ENCODE measurements at places on chromosomes 1 and 21.
A peak's percentile ranks its signal among the peaks of the same experiment; 100 is the strongest.

- DNase-seq = no peak
Observed at GRCh38 chr1:40435471-40435870, 14.8 kb upstream of the ZFP69B start.

DNA sequence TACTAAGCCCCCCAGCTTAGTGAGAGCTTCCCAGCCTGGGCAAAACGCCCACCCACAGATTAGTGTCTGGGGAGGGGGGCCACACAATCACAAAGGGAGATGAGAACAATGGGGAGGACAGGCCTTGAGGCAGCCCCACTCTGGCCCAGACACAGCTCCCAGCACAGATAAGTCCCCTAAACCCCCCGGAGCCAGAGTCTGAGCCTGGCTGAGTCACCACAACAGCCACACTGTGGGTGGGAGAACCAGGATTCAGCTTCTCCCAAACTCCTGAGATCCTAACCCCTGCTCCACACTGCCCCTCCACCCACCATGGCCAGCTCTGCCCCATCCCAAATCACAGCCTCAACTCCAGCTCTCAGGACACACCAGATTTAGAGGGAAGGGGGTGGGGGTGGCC is 4.2 kb downstream of the NECTIN4 start:
- no peak for DNase-seq

- no peak for DNase-seq
Observed at GRCh38 chr1:245754463-245754961, 599.7 kb downstream of the KIF26B start.

- no peak for DNase-seq
Observed at GRCh38 chr1:201515895-201516294, 9.0 kb upstream of the CSRP1 start.

DNA sequence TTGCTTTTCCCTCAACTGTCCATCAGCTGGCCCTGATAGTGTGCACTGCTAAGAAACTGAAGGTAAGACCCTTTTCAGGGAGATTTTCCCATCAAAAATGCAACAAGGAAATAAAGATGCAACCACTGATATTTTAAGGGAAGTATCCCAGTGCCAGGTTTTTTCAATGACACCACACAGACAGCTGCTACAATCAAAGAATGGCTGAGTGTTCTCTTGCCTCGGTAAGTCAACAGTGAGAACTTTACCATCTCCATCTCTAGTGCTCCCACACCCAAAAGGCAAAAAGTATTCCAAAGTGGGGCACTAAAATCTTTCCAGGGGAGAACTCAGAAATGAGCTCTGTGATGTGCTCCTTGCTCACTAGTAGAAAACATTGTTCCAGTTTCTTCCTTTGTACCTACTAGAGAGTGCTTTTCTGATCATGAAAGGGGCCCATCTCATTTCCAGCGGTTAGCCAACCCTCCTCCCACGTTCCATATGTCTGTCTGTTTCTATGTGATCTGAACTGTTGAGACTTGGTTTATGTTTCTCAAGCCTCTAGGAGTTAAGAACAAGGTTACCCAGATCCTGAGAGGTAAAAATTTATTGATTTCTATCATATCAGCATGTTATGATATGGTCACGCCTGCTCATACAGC is 67.6 kb upstream of the NEK2 start:
- no peak for DNase-seq

DNA sequence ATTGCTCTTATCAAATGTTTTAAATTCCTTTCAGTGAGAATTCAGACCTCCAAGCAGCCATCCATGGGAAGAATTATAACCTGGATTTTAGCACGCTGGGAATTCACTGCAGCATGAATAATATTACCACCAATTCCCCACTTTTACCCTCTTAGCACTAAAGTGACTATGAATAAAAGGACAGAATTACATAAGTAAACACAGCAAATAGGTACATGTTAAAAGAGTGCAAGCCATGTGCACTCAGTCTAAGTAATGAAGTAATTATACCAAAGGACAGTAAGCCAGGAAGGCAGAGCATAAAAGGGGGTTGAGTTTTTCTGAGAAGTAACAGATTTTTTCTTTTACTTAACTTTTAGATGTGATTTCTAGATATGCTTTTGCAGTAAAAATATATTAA is 176.3 kb downstream of the DENND1B start:
- DNase-seq = no peak

DNA sequence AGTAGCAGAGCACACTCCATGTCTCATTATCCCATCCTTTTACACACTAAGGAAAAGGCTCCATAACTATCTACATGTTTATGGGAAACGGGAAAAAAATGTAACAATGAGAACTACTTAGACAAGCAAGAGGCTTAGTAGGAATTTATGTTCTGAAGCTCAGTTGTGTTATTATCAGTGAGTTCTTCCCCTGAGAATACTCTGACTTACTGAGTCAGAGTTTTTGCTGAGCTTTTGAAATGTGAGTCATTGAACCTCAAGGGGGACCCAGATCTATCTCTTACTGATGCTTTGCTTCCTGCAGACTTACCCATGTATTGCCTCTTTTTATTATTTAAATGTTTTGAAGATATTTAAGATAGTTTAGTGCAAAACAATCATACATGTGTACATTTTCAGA is 20.1 kb downstream of the CFHR5 start:
- DNase-seq = peak; percentile 24

GRCh38 chr1:226695335-226695900 is 43.7 kb downstream of the ITPKB start:
- no peak for DNase-seq

- no peak for DNase-seq
Observed at GRCh38 chr1:59560807-59561450, 253.8 kb upstream of the HOOK1 start.

- no peak for DNase-seq
Observed at GRCh38 chr1:223776075-223776814, 63.9 kb downstream of the CAPN2 start.

GRCh38 chr1:25794325-25794724 is 5.7 kb upstream of the SELENON start:
- DNase-seq = no peak

GRCh38 chr1:69592341-69592740 is 24.6 kb downstream of the LRRC7 start:
- no peak for DNase-seq

GRCh38 chr1:185739967-185740366 is 5.8 kb downstream of the HMCN1 start:
- DNase-seq = no peak

DNA sequence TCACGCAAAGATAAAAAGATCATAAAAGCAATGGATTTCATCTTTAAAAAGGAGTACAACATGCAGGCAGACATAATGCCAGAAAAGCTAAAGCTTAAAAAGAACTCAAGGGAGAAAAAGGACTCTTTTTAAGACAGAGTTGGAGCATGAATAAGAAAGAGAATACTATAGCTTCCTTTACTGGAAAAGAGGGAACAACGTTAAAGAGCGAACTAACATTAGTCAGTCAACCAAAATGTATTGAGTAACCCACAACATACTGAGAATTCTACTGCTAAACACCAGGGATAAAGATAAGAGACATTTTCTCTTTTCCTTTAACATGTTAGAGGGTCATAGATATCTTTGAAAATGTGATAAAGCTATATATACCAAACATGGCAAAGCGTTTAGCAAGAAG is 182.0 kb downstream of the DUSP10 start:
- no peak for DNase-seq

DNA sequence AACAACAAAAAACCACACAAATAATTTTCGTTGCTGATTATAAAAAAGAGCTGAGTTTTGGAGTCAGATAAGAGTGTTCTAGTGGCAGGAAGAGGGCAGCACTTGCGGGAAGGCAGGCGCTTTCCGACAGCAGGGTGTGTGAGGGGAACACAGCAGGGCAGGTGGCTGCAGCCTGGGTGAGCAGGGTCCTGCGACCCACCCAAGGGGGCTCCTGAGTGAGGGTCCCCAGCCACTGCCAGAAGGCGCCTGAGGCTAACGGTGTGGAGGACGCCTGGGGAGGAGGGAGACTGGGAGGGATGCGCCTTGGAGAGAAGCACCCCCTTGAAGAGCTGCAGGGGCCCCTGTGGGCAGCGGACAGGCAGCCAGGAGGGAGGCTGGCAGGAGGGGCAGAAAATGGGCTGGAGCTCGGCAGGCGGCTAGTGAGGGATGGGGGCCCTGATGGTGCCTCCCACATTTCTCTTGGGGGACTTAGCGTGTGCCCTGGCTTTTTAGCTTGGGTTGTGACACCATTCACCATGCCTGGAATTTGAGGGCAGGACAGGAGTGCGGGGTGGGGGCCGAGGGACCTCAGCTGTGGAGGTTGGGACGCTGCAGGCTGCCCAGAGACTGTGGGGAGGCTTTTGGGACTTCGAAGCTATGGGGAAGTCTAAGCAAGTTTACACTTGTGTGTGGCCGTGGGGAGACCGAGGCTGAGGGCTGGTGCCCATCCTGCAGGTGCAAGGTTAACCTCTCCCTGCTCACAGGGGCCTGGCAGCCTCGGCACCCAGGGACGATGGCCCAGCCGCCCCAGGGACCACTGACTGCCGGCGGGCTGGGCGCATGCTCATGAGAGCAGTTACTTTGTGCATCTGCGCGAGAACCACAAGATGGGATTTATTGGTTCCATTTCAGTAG is 111.4 kb downstream of the SIK1 start:
- no peak for DNase-seq

GRCh38 chr1:159958719-159959380 is 4.8 kb upstream of the SLAMF9 start:
- no peak for DNase-seq

GRCh38 chr1:12009318-12009947 is 9.9 kb upstream of the MIIP start:
- no peak for DNase-seq

DNA sequence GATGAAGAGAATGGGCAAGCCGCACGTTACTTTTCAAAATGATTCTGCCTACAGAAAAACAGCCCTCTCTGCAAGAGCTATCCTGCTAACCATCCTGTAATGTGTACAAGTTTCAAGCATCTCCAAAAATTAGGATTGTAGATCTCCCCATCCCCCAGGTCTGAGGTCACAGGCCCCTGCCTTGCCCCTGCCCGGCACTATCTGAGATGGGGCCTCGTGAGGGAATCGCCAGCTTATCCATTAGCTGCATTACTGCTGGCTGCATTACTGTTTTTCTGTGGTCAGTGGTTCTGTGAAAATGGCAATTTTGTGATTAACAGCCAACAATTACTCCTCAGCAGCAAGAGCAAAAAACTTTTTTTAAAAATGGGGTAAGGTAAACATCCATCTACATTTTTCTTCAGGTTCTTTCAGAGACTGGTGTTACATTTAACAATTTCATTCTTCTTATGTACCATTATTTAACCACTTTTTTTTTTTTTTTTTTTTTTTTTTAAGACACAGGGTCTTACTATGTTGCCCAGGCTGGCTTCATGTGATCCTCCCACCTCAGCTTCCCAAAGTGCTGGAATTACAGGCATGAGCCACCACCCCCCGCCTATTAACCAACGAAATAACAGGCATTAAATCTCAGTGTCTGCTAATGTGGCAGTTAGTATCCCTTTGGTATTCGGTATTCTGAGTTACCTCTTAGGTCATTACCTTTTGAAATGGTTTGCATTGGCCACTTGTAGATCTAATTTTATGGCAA is 83.8 kb downstream of the MRPL37 start:
- DNase-seq = no peak

DNA sequence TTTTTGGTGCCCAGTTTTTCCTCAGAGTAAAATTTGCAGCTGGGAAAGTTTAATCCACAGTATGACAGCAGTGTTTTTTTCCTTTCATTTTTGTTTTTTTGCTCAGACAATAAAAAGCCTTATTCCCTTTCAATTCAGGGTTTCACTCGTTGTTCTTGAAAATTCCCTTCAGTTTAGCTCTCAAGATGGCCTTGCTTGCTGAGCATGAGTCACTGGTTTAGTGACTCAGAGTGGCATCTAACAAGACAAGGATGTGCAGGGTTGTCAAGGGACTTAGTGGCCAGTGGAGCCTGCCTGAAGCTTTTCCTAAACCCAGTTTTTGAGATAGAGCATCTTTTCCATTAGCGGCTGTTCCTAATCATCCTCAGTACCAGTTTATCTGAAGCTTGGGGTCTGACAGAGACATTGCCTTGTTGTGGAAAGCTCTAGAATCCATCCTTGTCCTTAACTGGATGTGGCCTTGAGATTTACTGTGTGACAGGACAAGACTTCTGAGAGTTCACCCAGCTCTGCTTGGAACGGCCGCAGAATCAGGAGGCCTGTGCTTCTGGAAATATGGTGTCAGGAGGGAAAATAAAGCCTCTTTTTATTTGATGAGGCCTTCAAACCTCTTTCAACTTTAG is 48.4 kb upstream of the DNAJC6 start:
- DNase-seq = no peak

DNA sequence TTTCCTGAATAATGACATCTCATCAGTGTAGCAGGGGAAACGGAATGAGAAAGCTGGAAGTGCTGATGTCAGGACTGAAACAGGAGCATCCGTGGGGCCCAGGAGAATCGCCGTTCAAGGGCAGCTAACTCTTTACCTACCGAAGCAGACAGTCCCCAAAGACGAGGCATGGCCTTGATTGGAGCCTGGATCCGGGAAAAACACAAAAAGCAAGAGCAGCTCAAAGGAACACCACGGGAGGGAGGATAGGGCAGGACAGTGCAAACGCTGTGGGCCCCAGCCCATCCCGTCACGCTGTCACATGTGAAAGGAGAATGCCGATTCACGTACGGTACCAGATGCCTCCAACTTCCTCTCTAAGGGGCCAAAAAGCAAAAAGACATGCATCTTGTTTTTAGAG is 34.9 kb downstream of the WNT9A start:
- no peak for DNase-seq

DNA sequence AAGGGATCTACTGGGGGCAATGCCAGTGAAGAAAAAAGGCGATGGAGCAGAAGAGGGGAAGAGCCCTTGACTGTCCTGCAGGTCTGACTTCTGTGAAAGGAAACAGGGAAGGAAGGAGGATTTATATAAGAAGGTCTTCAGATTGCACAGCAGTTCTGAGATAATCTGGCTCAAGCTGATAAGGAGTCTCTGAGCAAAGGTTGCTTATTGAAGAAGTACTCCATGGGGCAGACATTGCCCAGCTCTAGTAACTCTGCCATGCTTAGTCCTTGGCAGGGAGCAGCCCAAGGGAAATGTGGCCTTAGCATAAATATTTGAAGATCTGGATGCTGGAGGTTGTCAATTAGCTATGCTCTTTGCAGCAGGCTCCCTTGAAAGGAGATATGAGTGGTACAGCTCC is 15.9 kb upstream of the TTF2 start:
- no peak for DNase-seq

- DNase-seq = no peak
Observed at GRCh38 chr1:99784143-99784542, 17.7 kb upstream of the FRRS1 start.

DNA sequence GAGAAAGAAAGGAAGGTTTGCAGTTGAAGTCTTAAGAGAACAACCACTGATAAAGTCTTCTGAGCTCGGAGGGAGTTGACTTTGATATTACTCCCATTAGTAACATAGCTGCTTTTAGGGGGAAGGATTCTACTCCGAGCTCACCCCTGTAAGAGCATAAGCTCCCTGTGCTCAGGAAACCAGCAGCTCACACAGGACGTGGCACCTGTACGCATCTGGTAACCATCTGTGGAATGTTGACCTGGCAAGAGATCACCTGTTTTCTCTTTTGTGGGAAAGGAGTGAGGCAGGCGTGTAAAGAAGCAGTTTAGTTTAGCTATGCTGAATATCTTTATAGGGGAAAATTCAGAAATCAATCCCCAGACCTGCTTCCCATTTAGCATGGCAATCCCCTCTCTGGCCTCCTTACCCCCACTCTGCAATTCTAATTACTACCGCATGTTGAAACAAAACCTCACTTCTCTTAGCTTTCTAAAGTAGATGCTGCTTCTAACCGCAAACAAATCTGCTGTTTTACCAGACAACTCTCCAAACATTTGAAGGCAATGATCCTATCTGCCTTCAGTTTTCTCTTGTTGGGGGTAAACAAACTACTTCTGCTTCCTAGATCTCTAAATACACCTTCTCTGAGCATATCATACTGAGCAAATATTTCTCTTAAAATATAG is 121.8 kb upstream of the KCNK1 start:
- no peak for DNase-seq

GRCh38 chr1:209454340-209454994 is 129.0 kb upstream of the CAMK1G start:
- DNase-seq = no peak

Data from SK-N-MC (cell line).